ENCODE measurements at places on chromosomes 2 and 18.

GRCh38 chr2:172091000-172091641 is 5.8 kb downstream of the DLX1 start:
- peak; percentile 7 for DNase-seq

DNA sequence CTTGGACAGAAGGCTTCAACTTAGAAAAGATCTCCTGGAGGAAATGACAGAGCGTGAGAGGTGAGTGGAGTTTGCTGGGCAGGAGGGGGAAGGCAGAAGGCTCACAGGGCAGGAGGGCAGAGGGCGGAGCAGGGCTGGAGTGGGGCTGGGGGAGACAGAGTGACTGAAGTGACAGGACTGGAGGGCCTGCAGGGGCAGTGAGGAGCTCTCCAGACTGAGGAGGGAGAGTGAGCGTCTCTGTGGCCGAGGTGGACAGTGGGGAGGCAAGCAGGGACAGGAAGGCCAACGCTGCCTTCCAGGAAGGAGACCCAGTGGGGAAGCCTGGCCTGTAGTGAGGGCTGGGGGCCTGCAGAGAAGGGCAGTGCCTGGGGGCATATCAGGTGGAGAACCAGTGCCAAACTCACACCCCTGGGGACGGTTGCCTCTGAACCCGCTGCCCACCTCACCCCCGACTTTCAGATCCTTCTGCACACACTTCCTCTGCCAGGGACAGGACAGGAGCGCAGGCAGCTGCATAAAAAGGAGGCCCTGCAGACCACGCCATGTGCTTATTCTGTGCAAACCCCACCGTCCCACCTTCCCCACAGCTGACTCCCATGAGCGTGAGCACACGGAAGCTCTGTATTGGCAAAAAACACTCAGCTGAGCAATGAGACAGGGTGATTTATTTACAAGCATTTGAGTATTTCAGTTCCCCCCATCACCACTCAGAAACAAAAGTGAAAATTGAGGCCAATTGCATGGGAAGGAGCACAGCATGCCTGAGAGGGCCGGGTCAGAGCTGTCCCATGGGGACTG is 244.3 kb downstream of the FAM210A start:
- DNase-seq, result no peak

DNA sequence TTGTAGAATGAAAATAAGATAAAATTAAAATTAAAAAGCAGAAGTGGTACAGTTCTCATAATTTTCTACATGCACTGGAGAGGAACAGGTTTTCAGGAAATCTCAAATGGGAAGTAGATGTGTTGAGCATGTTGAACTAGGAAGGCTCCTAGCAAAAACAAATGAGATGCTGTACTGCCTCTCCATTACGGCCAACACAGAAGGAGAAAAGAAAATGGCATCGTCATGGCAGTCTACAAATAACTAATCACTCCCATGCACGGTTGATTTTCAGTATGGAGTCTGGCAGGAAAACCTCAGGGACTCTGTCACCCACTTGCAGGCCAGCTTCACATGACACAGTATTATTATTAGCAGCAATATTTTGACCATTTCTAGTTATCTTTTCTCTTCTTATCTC is 278.7 kb downstream of the NRXN1 start:
- DNase-seq, result no peak

DNA sequence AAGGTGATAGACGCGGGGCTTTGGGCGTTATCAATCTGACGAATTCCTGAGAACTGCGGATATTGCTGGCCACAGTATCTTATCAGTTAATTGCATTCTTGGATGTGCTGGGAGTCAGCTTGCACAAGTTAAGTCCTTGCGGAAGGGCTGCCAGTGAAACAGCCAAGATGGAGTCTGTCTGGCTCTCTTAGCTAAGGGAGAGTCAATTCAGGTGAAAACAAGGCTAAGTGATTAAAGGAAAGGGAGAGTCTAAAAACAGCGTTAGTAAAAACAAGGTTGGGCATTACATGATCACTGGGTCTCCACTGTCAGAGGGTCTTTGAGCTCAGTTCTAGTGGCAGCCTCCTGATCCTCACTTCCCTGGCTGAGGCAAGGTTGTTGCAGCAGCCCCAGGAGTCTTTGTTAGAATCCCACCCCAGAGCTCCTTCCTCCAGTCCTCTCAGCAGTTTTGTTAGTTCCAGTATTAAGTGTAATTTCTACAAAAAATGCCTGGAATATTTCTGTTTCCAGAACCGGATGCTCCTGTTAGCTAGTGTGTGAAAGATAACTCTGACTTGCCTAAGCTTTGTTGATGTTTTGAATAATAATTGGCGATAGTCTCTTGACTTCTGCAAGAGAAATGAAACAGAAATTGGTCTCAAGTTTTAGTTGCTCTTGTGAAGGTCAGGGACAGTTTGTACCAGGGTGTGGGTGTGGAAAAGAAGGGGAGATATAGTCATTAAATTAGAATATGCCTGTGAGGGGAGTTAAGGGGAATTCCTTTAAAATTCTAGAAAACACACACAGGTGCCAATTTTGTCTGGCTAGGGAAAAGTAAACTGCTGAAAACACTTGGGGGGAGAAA is 10.6 kb downstream of the CFLAR start:
- DNase-seq, result peak; percentile 46

DNA sequence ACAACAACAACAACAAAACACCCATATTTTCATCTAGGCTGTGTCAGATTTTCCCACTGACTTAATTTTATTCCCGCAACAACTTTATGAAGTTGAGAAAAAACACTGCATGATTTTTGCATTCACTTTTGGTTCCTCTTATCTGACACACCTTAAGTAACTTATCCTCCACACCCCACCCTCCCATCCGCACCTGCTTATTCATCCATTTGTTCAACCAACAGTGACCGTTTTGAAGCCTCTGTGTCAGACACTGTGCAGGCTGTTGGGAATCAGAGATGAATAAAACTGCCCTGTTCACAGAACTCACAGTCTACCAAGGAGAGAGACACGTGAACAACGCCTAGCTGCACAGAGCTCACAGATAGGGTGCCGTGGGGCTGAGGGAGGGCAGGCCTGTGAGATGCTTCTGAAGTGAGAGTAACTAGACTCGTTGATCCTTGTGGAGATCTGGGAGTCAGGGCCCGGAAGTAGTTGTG is 7.4 kb downstream of the CNNM4 start:
- no peak for DNase-seq

DNA sequence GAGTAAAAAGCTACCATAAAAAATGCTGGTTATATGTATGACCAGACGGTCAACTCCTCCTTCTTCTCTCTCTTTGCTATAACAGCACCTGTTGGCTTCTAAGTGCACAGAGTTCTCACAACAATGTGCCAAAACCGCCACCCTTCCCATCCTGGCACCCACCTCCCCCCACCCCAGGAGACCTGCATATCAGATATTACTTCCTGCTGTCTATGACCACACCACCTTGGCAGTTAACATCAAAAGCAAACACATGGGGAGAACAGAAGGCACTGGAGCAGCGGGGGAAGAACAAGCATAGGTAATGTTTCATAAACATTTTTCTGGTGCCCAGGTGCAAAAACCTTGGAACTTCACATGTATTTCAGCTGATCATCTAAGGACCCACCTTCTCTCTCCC is 15.5 kb downstream of the SPRED2 start:
- DNase-seq, result no peak

GRCh38 chr2:3313781-3314375 is 63.7 kb downstream of the EIPR1 start:
- no peak for DNase-seq

DNA sequence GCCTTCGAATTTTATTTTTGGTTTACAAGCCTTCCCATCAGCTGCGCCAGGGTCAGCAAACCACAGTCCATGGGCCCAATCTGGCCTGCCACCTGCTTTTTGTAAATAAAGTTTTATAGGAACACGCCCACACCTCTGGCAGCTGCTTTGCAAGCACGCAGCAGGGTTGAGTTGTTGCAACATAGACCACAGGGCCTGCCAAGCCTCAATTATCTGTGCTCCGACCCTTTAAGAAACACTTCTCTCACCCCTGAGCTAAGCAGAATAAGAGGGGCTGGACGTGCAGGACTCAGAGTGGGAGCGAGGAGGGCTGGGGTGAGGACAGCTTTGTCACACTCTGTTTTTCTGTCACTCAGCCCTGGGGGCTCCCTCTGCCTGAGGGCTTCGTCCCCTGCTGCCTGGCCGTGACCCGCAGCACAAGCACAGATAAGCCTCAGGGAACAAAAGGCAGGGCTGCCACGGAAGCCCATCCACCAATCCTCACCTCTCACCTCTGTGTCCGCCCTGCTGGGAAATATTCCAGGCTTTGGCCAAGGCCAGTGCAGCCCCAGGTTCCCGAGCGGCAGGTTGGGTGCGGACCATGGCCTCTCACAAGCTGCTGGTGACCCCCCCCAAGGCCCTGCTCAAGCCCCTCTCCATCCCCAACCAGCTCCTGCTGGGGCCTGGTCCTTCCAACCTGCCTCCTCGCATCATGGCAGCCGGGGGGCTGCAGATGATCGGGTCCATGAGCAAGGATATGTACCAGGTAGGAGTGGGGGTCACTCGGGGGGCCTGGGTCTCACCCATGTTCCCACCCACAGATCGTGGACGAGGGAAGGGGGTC is at the start of gene AGXT:
AGXT (plus strand) TSS at position 539 of the 823 bp plus-strand sequence; CDS start at position 581, 42 bp downstream.
- no peak for DNase-seq

- peak; percentile 65 for DNase-seq
These were observed 4.7 kb upstream of the ITSN2 start for GRCh38 chr2:24365051-24365450.

DNA sequence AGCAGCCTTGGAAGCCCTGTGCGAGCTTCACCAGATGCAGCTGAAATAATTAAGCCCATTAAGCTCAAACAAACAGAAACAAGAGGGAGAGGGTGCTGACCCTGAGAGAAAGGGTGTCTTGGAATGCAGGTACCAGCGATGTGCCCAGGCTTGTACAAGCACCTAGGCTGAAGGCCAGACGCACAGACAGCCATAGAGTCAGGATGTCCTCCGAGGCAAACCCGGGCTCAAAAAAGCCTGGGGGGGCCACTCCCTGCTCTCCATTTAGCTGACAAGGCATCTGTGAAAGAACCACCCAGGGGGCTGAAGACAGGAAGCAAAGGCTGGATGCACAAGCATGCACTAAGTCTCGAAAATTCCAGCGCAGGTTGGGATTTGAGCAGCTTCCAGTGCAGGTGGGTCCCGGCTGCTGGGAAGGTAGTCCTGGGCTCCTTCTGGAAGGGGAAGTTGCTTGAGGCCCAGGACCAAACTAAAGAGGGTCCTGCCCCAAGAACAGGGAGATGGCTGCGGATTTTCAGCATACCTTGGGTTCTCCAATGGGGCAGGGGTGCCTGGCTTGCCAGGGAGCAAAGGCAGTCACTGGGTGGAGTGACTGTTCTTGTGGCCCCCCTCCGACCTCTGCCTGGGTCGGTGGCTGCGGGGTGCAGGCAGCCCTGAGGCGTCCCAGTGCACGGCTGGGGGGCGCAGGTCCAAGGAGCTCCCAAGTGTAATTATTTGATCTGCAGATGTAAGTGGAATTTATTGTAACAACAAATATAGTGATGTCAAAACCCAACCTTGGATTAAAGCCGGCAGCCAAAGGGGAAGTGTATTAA is 5.9 kb downstream of the GBX2 start:
- DNase-seq, result no peak

Measured in CD4-positive, alpha-beta T cell treated with Interleukin-4 for 1 hour (primary cell).